Kasumi-1 (cell line): ENCODE measurements at places on chromosomes 16 and 17.

DNA sequence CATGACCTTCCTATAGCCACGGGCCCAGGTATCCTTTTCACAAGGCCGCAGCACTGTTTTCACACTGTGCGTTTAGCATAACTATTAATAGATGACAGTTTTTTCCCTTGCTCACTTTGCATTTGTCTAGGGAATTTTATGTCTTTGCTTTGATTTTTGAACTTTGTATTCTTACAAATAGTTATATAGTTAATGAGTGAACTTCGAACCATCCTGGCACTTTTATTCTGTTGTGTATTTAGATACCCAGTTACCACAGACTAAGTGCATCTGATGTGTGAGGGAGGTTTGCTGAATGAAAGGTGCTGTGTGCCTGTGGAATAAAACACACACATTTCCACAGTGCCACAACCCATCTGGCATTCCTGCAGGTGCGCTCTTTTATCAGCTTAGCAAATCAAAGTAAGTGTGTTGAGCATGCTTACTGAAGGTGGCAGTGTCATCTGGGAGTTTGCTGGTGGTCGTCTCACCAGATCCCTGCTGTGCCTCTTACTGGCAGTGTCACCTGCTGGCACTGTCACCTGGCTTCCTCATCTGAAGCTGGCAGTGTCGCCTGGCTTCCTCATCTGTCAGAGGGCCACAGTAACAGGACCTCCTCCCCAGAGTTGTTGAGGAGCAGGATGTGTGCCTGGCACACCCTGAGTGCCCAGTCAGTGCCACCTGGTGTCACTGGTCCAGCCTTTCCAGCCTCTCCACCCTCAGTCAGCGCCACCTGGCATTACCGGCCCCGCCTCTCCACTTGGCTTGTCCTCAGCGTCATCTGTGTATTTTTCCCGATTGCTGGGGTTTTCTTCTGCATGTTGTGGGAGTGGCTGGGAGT lies 37.6 kb downstream of the USP10 start:
- DNase-seq = no peak

GRCh38 chr16:26413780-26414179 lies 652.9 kb upstream of the C16orf82 start:
- DNase-seq = no peak

DNA sequence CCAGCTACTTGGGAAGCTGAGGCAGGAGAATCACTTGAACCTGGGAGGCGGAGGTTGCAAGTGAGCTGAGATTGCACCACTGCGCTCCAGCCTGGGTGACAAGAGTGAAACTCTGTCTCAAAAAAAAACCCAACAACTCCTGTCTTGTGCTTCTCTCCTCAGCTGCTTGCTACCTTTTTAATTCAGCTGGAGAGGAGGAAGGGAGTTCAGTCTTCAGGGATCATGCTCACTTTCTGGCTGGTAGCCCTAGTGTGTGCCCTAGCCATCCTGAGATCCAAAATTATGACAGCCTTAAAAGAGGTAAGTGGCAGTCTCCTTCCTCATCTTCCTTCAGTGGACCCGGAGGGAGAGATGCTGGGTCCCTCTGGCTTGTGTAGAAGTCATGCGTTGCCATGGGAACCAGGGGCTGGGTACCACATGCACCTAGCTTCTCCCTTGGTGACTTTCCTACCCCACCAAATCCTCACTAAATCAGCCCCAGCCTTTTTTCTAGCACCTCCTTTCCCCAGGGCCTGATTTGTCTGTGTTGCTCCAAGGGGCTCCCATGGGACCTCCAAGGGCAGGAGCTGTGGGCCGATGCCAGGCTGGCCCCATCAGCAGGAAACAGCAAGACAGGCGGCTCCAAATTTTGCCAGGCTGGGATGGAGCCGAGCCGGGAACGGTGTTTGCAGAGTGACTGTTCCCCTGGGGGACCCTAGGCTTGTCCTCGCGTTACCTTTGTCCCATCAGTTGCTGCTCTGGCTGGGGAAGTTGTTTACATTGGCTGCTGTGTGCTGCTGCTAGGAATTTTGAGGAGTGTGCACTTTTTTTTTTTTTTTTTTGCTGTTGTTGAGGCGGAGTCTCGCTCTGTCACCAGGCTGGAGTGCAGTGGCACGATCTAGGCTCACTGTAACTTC lies 65.2 kb downstream of the ABCC1 start:
- DNase-seq = no peak

- DNase-seq = no peak
These were observed 147.6 kb downstream of the C16orf95 start for GRCh38 chr16:87169509-87169995.

- peak; percentile 77 for DNase-seq
These were observed 1.5 kb downstream of the ATXN7L3 start for GRCh38 chr17:44197980-44198720.

- DNase-seq = no peak
These were observed 585 bp downstream of the AP1G1 start for GRCh38 chr16:71807905-71808592.

DNA sequence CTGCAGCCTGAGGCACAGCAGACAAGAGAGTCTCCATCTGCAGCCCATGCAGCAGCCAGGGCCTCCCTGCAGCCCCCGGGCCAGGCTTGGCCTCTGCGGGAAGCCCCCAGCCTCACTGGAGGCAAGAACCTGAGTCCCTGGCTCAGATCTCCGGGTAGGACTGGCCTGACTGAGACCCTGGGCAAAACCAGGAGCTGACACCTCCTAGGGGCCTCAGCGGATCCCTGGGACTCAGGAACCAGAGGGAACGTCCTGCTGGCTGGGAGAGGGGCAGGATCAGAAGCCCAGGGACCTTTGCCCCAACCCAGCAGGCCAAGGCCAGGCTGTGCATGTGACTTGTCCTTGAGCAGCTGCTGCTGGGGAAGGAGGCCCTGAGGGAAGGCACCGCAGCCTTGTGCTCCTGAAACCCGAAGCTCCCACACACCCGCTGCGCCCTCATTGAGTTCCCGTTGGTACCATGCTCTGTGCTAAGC lies 1.7 kb upstream of the PRSS21 start:
- no peak for DNase-seq

DNA sequence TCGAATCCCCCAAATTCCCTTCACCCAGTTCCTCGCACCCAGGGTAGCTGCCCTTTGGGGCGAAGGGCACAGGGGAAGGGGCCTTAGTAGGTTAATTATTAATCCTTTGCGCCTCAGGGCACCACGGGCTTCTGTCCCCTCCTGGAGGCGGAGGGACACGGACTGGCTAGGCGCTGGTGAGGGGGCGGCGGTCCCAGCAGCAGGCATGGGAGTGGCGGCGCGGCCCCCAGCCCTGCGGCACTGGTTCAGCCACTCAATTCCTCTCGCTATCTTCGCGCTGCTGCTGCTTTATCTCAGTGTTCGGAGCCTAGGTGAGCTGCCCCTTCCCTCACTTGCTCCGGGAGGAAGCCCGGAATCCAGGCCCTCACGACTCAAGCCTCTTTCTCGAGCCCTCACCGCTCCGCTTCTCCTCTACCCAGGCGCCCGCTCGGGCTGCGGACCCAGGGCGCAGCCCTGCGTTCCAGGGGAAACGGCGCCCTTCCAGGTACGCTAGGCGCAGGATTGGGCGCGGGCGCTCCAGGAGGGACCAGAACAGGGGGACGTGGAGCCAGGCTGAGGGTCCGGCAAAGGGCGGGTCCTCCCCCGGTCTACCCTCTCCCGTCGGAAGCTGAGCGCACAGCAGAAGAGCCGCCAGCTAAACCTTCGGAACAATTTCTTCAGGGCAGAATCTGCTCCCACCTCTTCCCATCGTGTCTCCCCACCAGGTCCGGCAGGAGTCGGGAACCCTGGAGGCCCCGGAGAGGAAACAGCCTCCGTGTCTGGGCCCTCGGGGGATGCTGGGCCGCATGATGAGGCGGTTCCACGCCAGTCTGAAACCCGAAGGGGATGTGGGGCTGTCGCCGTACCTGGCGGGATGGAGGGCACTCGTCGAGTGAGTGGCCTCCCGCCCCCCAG lies at the start of gene GLTPD2:
Gene GLTPD2 (plus strand): TSS at position 158 of the 894 bp plus-strand sequence. CDS start 48 bp downstream, at position 206.
- no peak for DNase-seq

GRCh38 chr16:66270333-66270927 lies 96.1 kb upstream of the CDH5 start:
- peak; percentile 64 for DNase-seq

DNA sequence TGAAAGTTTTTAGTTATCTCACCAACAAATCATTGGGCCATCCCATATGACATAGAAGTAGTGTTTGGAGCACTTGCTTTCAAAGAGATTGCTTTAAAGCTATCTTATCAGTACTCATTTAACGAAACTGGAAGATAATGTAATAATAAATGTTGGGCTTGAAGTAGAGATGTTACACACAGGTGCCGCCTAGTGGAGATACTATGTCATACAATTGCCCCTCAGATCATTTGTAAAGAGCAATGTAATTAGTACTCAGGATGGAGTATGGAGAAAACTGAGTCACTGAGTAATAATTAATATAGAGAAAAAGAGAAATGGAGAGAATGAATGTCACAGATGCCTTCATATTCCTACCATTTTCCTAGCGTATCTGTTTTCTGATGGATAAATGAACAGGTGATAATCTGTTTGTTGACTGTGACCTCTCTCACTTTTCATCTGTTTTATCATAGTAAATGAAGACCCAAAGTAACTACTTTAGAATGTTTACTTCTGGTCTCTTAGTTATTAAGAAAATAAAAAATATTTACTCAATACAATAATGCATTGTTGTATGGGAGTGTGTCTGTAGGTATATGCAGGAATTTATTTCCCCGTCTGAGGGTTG lies 80.4 kb downstream of the EFCAB5 start:
- DNase-seq = peak; percentile 74

DNA sequence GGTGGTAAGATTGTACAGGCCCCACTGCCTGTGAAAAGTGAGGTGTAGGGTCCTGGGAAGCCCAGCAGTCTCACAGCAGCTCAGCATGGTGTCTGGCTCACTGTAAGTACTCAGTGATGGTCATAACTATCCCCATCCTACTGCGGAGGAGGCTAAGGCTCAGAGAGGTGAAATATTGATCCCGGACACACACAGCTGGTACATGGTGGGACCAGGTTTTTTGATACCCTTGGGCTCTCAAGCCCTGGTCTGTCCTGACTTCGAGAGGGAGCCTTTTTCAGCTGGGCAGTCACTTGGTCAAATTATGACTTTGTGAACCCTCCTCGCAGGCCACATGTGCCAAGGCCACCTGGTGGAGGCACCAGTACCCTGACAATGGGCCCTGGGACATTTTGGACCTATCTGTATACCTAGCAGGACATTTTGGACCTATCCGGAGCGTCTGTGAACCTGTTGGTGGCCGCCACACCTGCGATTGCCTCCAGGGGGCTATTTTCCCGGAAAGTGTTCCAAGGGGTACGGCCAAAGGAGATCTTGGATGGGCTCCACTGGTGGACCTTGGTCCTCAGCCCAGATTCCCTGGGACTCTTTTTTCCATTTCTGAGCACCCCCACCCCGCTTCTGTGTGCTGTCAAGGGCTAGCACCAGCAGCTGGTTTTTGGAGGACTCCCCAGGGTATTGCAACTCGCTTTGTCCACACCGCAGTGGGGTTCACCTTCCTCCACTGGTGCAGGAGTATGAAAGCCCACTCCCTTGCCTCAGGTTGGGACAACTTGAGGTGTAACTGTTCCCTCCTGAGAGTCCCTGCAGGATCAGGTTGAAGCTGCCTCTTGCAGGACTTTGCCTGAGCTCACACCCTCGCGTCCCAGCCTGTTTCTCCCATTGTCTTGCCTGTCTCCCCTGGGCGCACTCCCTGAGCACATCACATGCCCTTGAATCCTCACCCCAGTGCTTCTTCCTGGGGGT lies 83.6 kb upstream of the NKD1 start:
- no peak for DNase-seq

GRCh38 chr17:18970582-18971480 lies 18.9 kb downstream of the SLC5A10 start:
- no peak for DNase-seq

DNA sequence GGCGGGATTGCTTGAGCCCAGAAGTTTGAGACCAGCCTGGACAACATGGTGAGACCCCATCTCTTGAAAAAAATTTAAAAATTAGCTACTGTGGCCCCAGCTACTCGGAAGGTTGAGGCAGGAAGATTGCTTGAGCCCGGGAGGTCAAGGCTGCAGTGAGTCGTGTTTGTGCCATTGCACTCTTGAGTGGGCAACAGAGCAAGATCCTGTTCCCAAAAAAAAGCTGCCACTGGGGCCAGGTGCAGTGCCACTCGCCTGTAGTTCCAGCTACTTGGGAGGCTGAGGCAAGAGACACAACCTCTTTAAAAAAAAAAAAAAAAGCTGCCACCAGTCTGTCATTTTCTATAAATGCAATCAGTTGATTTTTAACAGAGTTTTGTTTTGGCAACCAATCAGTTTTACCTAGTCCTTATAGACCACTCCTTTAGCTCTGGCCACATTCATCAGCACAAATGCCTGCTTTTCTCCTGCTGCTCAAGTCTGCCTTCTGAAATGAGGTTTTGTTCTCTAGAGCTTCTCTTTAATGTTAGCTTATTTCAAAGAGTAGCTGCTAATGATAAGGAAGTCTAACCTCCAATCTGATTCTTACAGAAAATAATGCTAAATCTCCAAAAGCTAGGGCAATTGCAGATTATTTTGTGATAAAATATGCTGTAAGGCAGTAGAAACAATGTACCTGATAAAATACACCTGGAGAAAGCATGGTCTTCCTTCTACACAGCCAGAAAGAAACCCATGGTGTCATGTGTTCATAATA lies 64.8 kb downstream of the TUBD1 start:
- no peak for DNase-seq

DNA sequence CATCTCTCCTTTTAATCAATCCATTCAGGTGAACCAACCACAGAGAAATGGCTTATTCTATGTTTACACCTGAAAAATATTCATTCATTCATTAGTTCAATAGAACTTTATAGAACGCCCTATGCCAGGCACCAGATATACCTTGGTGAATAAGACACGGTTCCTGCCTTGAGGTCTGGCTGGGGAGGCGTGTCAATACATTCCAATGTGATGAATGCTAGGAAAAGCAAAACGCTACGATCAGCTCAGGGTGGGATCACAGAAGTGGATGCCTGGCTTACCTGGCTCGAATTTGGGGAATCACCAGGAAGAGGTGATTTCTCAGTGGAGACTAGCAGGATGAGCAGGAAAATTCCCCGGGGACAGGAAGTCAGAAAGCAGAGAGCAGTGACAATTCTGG lies 17.5 kb upstream of the WFIKKN2 start:
- no peak for DNase-seq

- DNase-seq = no peak
These were observed 17.2 kb downstream of the SKAP1 start for GRCh38 chr17:48412841-48413240.

DNA sequence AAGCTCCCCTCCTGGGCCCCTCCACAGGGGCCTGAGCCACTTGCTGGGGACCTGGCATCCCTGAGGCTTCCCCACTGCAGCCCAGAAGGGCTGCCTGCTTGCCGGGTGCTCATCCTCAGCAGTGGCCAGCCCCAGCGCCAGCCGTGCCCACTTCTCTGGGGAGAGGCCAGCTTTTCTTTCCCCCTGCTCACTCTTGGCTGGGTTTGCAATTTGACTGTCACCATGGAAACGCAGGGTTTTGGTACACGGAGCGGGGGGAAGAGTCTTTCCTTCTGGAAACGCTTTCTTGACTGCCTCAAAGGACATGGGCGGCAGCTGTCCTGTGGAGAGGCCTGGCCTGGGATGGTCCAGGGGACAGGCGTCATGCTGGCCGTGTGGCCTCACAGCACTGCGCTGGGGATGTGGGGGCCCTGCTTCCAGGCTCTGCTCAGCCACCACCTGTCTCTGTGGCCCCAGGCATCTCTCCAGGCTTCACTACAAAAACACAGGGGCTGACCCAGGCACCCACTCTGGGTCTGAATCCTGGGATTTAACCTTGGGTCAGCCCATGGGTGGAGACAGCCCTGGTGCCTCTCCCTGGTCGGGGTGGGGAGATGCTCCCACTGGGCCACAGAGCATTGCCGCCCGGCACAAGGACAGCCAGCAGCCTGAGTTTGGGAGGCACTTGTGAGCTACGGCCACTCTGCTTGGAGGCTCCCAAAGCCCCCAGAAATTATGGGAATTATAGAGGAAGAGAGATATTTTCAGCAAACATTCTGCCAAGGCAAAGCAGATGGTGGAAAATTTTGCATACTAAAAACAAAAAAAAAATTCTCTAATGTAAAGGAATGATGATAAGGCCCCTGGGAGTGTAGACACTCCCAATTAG lies 45.9 kb upstream of the DOC2B start:
- DNase-seq = no peak
